CD8-positive, alpha-beta T cell (primary cell): ENCODE measurements at places on chromosomes 1 and 21. TPM values are rescaled to one million over a fixed set of nuclear protein-coding genes. Genes with fewer than 3 reads are reported as not detected.

Gene FAM177B
- total RNA-seq, result not detected

Gene RAB3B
- total RNA-seq, result not detected

Gene ITLN2
- not detected for total RNA-seq

Gene PHLDA3
- total RNA-seq, result 0.33 TPM

Gene PTPRU
- total RNA-seq, result 0.25 TPM

Gene PADI2
- not detected for total RNA-seq

Gene DYNLT4
- total RNA-seq, result 2.2 TPM

Gene DNAH14
- not detected for total RNA-seq

Gene DHDDS
- 29.2 TPM for total RNA-seq

Gene VANGL1
- total RNA-seq, result 0.43 TPM

Gene CELA2B
- total RNA-seq, result not detected

Gene PLA2G5
- not detected for total RNA-seq

Gene CAPZB
- total RNA-seq, result 151 TPM

Gene ACADM
- total RNA-seq, result 6.0 TPM

Gene B3GALT6
- 5.6 TPM for total RNA-seq

Gene CR1L
- total RNA-seq, result not detected

Gene TOR3A
- 15.6 TPM for total RNA-seq

Gene HJV
- total RNA-seq, result not detected

Gene F3
- not detected for total RNA-seq

Gene QSOX1
- 12.8 TPM for total RNA-seq

Gene MEX3A
- 0.22 TPM for total RNA-seq

Gene ALDH9A1
- 18.7 TPM for total RNA-seq

Gene CFHR1
- total RNA-seq, result not detected

Gene THEMIS2
- total RNA-seq, result 15.2 TPM

Gene ADAMTSL4
- not detected for total RNA-seq

Gene CD1B
- not detected for total RNA-seq

Gene GPR61
- total RNA-seq, result 0.86 TPM

Gene SLAMF7
- total RNA-seq, result 14.8 TPM

Gene PGBD2
- total RNA-seq, result 0.90 TPM

Gene OR10Z1
- total RNA-seq, result not detected

Gene PRKAA2
- total RNA-seq, result not detected

Gene LYPD8
- total RNA-seq, result not detected

Gene LIPI
- total RNA-seq, result not detected

Gene KLHDC9
- not detected for total RNA-seq

Gene FABP3
- not detected for total RNA-seq

Gene IGSF9
- not detected for total RNA-seq

Gene RIMS3
- total RNA-seq, result 0.68 TPM

Gene AIRE
- total RNA-seq, result not detected

Gene TBX15
- total RNA-seq, result 0.11 TPM

Gene SCMH1
- total RNA-seq, result 10.2 TPM

Gene UTS2
- total RNA-seq, result 0.31 TPM

Gene TNFRSF1B
- 82.6 TPM for total RNA-seq

Gene SPATA17
- not detected for total RNA-seq

Gene GPR3
- 1.1 TPM for total RNA-seq

Gene AVPR1B
- not detected for total RNA-seq

Gene ARHGAP30
- 63.6 TPM for total RNA-seq

Gene SAMSN1
- 45.8 TPM for total RNA-seq

Gene SIK1
- total RNA-seq, result 716 TPM

Gene ACOT11
- 0.27 TPM for total RNA-seq

Gene CLCA4
- total RNA-seq, result not detected

Gene RXRG
- total RNA-seq, result not detected
